Esophagus muscularis mucosa (tissue), 4 donors: ENCODE measurements at places on chromosomes 7 and 10. TPM values are rescaled to one million over a fixed set of nuclear protein-coding genes. Genes with fewer than 3 reads are reported as not detected.
A peak's percentile ranks its signal among the peaks of the same experiment; 100 is the strongest.

GRCh38 chr7:74289659-74290552 lies 699 bp downstream of the CLIP2 start:
- DNase-seq = no peak

- no peak for DNase-seq
Observed at GRCh38 chr7:131674131-131674530, 117.7 kb upstream of the PODXL start.

GRCh38 chr10:43137717-43138020 lies 576 bp upstream of the CSGALNACT2 start:
- peak; percentile 91 for DNase-seq

The GRM3 gene
- not detected for total RNA-seq

DNA sequence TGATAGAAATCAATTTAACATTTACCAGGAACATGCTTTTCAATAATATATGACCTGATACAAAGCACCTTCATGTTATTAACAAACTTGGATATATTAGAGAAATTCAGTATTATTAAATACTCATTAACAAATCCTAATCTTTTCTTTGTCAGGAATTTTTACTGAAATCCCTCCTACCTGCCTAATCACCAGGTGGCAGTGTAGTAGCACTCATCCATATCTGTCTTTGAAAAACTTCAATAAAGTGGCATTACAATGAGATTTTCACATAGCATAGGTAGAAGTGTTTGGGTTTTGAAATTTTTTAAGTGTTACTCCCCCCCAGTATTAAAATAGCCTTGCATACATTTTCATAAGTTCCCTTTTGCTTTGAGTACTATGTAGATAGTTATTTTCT lies 1246.6 kb upstream of the LRRN3 start:
- DNase-seq = no peak

The TMEM184A gene
- total RNA-seq = not detected
